ENCODE measurements at places on chromosomes 6 and 20. TPM values are rescaled to one million over a fixed set of nuclear protein-coding genes. Genes with fewer than 3 reads are reported as not detected.

SSTR4 gene
- not detected for total RNA-seq

SLC17A3 gene
- not detected for total RNA-seq

FOXQ1 gene
- total RNA-seq: not detected

ZC2HC1B gene
- not detected for total RNA-seq

SYCP2L gene
- total RNA-seq: 6.9 TPM

ABHD16B gene
- not detected for total RNA-seq

STMND1 gene
- not detected for total RNA-seq

MEI4 gene
- total RNA-seq: 0.36 TPM

KHDC3L gene
- total RNA-seq: 0.86 TPM

PGBD1 gene
- 7.5 TPM for total RNA-seq

DAAM2 gene
- total RNA-seq: 4.8 TPM

DNA sequence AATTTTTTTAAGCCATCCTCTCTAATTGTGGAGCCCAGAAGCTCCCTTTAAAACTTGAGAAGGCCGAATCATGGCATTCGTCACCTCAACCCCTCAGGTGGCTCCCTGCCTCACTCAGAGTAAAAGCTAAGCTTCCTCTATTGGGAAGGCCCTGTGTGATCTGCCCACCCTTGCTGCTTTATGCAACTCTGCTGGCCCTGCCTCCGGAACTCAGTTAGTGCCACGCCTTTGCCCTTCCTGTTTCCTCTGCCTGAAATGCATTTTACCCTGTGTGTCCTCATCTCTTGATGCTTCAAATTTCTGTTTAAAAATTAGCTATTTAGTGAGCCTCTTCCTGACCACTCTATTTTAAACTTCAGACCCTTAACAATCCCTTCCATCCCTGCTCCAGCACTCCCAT lies 5.7 kb downstream of the PACRG start:
- H3K4me1 ChIP-seq: no peaks in the 10 kb centered on the region
- H3K36me3 ChIP-seq: no peaks in the 10 kb centered on the region
- DNase-seq: no peak
- no peaks in the 10 kb centered on the region for H3K27me3 ChIP-seq

DNA sequence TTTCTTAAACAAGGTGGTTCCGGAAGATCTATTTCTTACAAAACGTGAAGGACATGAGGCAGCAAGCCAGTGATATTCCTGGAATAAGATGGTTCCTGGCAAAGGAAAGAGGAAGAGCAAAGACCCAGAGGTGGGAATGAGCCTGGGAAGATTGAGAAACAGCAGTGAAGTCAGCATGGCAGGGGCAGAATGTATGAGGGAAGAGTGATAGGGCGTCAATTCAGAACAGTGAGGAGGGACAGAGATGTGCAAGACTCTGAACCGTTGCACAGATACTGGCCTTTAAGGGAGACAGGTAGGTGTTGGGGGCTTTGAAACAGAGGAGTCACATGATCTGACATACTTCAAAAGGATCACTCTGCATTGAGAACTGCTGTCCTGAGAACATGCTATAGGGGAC lies 338.3 kb downstream of the CBLN4 start:
- no peak overlapping the region for H3K27ac ChIP-seq
- DNase-seq: no peak
- no peaks in the 10 kb centered on the region for H3K36me3 ChIP-seq
- no peaks in the 10 kb centered on the region for H3K4me1 ChIP-seq

DNA sequence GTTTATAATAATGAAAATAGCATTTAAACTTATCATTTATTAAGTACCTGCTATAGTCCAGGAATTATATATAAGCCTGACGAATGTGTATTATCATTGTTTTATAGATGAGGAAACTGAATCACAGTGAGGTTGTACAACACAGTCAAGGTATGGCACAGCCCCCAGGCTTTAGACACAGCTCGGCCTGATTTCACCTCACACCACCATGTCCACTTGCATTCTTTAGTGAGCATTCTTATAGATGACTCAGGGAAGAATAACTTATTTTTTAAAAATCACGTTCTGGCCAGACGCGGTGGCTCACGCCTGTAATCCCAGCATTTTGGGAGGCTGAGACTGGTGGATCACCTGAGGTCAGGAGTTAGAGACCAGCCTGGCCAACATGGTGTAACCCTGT lies 289.0 kb downstream of the SYNE1 start:
- H3K4me1 ChIP-seq: peaks cover 5% of the 10 kb centered on the region
- no peak overlapping the region for H3K4me3 ChIP-seq
- no peaks in the 10 kb centered on the region for H3K27me3 ChIP-seq
- H3K27ac ChIP-seq: no peak overlapping the region
- peaks cover 55% of the 10 kb centered on the region for H3K36me3 ChIP-seq

DNA sequence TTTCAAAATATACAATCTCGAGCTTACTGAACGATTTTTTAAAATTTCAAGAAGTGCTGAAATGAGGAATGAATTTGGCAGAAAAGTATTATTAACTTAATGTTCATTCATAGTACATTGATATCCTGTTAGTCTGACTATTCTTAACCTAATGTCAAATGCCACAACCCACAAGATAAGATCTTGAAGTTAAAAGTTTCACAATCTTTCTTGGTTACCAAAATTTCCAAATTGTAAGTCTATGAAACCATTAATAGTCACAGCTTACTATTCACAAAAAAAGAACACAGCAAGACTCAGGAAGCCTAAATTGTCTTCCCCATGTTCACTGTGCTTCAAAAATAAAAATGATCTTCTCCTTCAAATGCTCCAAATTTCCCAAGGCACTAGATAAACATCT lies 71.3 kb downstream of the HACE1 start:
- peak; percentile 12 for DNase-seq
- H3K27me3 ChIP-seq: no peaks in the 10 kb centered on the region
- H3K4me3 ChIP-seq: no peak overlapping the region
- H3K36me3 ChIP-seq: no peaks in the 10 kb centered on the region
- H3K4me1 ChIP-seq: no peaks in the 10 kb centered on the region

- no peaks in the 10 kb centered on the region for H3K27me3 ChIP-seq
- no peaks in the 10 kb centered on the region for H3K36me3 ChIP-seq
- no peak for DNase-seq
- no peak overlapping the region for H3K27ac ChIP-seq
- H3K4me1 ChIP-seq: no peaks in the 10 kb centered on the region
Observed at GRCh38 chr6:167049275-167049674, 50.1 kb downstream of the CEP43 start.

DNA sequence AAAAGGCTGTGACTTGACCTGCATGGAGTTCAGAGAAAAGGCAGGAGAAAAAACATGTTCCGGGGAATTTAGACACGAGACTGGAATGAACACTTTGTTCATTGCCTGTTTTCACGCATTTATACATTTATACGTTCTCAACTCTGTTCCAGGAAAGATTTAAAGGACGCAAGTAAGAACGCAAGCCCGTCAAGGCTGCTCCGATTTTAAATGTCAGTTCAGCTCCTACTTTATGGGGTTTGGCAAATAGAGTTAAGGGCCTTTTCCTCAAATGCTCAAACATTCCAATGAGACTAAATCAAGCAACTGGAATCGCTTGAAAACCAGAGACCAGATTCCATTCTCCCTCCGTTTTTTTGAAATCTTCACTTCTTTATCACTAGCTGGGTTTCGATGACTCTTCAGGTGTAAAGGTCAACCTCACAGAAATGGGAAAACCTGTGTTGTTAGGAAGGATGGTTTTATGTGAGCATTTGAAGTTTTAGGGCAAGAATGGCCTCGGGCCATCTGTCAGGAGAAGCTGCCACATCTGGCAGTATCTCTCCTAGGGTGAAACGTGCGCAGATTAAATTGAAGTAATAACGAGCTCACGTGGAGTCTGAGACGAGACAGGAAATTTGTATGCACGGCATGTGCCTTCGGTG lies 24.9 kb downstream of the TTLL2 start:
- H3K4me1 ChIP-seq: no peaks in the 10 kb centered on the region
- no peak overlapping the region for H3K4me3 ChIP-seq
- no peak overlapping the region for H3K27ac ChIP-seq
- DNase-seq: no peak
- H3K27me3 ChIP-seq: peaks cover 16% of the 10 kb centered on the region
- no peaks in the 10 kb centered on the region for H3K36me3 ChIP-seq

DNA sequence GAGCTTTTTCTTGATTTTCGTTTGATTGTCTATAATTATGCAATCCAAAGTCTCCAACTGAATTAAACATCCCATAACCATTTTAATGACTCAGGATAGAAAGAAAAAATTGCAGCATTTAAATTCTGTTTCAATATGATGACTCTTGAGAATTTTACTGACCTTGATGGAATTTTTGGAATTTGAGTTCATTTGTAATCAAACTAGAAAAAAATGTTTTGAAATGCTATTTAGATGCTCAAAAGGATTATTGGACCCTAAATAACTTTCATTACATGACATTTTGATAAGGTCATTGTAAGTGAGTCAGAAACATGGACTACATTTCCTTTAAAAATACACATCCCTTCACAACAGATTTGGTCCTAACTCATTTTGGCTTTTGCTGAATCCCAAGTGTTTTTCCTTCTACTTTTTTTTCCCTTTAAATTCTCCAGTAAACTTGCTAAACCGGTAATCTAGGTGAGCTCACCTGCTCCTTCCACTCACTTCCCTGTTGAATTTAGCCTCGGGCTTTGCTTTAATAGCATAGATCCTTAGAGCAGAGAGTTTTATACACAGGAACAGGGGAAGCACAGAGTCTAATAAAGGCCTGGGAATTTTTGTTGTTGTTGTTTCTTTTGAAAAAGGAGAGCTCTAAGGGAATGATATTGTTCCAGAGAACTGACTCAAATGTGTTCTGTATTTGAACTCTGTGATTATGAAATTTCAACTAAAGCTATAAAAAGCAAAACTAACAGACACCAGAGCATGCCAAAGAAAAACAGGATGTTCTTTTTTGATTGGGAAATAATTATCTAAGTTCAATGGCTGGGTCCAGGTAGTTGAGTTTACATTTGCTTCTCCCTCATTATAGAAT lies 1088.2 kb upstream of the CITED2 start:
- no peak overlapping the region for H3K27ac ChIP-seq
- no peaks in the 10 kb centered on the region for H3K4me1 ChIP-seq
- no peak overlapping the region for H3K4me3 ChIP-seq
- no peaks in the 10 kb centered on the region for H3K27me3 ChIP-seq
- H3K36me3 ChIP-seq: no peaks in the 10 kb centered on the region
- DNase-seq: no peak

DNA sequence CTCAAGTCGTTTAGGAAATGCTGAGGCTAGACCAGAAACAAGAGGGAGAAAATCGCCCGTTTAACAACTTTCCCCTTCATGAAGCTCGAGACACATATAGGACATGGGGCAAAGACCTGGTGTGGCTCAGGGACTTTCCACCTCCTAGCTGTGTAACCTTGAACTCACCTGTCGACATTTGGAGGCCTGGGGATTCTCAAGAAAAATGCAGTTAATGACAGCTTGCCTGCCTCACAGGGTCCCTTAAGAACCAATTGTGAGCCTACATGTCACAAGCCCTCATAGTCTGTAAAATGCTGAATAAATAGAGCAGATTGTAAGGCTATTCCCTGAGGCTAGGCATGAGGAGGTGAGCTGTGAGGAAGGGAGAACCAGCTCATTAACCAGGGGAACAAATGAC lies 35.1 kb downstream of the MGME1 start:
- H3K4me3 ChIP-seq: no peak overlapping the region
- no peaks in the 10 kb centered on the region for H3K36me3 ChIP-seq
- peaks cover 24% of the 10 kb centered on the region for H3K4me1 ChIP-seq
- no peaks in the 10 kb centered on the region for H3K27me3 ChIP-seq
- no peak for DNase-seq

GRCh38 chr6:19438566-19439353 lies 398.4 kb upstream of the ID4 start:
- no peaks in the 10 kb centered on the region for H3K36me3 ChIP-seq
- H3K4me3 ChIP-seq: no peak overlapping the region
- no peaks in the 10 kb centered on the region for H3K27me3 ChIP-seq
- no peak for DNase-seq

DNA sequence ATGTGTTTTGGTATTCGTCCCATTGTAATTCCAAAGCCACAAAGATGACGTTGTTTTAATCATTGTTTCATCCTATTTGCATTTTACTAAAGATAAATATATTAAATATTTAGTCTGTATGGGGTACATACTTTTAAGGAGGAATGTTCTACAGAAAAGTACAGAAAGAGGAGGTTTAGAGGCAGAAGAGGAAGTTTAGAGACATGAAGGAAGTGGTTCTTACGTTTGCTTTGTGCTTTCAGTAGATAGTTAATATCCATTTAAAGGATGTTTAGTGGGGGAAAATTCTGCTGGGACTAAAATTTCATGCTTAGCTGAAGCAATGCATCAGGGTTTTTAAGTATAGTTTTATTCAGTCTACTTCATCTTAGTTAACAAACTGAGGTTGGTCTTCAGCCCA lies 116.6 kb downstream of the CRYBG1 start:
- H3K27me3 ChIP-seq: no peaks in the 10 kb centered on the region
- H3K4me3 ChIP-seq: no peak overlapping the region
- no peaks in the 10 kb centered on the region for H3K4me1 ChIP-seq
- DNase-seq: no peak

DNA sequence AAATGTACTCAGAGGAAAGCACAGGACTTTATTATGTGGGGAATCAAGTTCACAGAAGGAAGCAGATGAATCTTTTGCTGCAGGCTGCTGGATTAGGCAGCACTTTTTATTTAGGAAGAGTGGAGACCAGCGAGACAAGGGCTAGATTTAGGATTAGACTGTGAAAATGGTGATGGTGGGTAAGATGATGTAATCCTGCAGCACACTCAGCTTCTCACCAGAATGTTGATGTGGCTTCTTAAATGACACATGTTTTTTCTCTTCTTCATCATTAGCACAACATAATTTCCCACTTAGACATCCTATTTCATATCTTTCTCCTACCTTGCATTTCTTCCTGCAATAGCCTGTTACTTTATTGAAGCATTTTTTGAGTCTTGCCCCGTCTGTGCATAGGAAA lies 1.8 kb downstream of the DEFB128 start:
- H3K27ac ChIP-seq: no peak overlapping the region
- H3K4me1 ChIP-seq: no peaks in the 10 kb centered on the region
- H3K36me3 ChIP-seq: no peaks in the 10 kb centered on the region
- H3K27me3 ChIP-seq: no peaks in the 10 kb centered on the region
- no peak overlapping the region for H3K4me3 ChIP-seq
